ENCODE measurements at places on chromosomes 11 and 22.

DNA sequence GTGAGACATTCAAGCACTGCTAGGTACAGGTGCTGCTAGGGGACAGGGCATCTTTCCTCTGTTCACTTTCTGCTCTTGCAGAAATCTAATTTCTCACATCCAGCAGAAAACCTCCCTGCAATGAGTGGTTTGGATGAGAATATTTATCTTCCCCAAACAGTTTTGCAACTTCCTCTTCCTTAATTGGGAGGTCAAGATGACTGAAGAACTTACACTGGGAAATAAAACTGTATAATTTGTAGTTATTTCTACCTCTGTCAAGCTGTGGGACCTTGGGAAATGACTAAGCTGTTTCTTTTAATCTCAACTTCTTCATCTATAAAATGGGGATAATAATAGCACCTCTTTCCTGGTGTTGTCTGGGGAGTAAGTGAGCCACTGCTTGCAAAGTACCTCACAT, 69.8 kb downstream of the PRR5L start:
- no peak for DNase-seq

GRCh38 chr11:98180511-98180910, 840.2 kb upstream of the CNTN5 start:
- no peak for DNase-seq

DNA sequence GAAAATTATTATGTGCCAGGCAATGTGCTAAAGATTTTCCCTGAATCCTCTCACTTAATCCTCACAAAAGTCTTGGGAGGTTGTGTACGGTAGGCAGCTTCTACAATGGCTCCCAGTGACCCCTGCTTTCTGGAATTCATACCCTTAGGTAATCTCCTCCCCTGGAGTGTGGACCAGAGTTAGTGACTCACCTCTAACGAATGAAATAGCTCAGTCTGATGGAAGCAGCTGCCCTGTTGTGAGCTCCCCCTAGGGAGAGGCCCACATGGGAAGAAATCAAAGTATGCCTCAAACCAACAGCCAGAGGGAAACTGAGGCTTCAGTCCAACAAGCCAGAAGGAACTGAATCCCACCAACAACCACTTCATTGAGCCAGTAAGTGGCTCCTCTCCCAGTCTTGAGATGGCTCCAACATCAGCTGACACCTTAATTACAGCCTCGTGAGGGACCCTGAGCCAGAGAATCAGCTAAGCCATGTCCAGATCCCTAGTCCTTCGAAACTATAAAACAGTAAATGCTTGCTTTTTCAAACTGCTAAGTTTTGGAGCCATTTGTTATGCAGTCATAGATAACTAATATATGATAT, 98.9 kb upstream of the ISX start:
- no peak for DNase-seq

GRCh38 chr22:36160499-36160942, at the start of gene APOL3:
APOL3 (minus strand) TSS chr22:36160755; CDS start chr22:36149055, 11,700 bp downstream.
- DNase-seq = peak; percentile 18

GRCh38 chr11:101288392-101288791, 158.8 kb upstream of the PGR start:
- no peak for DNase-seq

GRCh38 chr22:42644422-42645340, 4.3 kb upstream of the ATP5MGL start:
- DNase-seq = peak; percentile 35

DNA sequence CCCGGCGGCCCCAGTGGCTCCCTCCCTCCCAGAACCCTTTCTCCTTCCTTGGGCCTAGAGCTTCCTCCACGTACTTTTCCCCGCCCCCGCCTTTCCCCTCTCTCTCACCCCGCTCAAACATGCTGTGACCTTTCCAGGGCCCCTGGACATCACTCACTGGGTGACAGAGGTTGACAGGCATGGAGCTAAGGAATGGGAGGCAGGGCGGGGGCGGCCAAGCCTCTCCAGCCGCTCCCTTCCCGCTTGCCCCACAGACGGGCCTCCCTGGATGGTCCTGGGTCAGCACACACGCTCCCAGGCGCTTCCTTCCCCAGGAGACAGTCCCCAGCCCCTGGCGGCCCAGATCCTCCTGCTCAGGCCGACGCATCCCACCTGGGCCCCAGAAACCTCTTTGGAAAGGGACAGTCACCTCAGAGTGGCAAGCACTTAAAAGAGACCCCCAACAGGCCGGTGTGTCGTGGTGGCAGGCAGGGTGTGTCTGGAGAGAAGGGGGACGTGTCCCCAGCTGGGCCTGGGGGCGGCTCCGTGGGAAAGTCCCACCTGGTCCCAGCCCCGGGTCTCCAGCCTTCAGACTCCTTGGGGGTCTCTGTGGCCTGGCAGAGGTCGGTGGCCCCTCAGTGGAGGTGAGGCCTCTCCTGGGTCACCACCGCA, 8.8 kb downstream of the H19 start:
- no peak for DNase-seq

DNA sequence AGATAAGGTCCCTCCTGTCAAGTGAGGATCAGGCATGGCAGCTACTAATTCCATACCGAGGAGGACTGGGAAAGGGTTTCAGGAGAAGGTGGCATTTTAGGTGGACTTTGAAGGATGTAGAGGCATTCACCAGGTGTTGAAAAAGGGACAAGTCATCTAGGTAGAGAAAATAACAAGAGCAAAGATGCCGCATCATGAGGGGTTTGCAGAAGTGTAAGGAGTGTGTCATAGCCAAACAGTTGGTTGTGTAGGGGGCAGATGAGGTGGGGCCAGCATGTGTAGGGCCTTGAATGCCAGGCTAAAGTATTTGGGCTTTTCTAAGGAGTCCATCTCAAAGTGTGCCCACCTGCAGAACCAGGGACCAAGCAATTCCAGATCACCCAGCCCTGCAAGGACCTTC, 11.6 kb upstream of the LRRC32 start:
- no peak for DNase-seq

- no peak for DNase-seq
These were observed 517.3 kb downstream of the SOX6 start for GRCh38 chr11:15839061-15839460.

Data from frontal cortex (tissue), 4 donors.